ENCODE measurements at places on chromosomes 1 and 21. TPM values are rescaled to one million over a fixed set of nuclear protein-coding genes. Genes with fewer than 3 reads are reported as not detected.

DNA sequence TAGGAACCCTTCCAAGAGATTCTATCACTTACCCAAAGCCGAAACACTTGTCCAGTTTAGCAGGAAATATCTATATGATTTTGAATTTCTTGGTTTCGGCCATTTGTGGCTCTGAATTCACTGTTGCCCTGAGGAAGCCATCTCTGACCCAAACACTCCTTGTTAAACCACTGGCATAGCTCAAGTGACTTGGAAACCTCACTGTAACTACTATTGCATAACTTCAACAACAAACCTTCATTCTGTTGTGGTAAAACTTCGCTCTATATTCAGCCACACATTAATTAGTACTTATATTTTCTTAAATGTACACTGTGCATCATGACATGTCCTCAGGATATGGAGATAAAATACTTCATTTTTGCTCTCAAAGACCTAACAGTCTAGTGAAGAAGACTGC lies 63.2 kb downstream of the ST6GALNAC3 start:
- no peak for DNase-seq

GRCh38 chr1:15712168-15712567 lies 23.9 kb upstream of the SLC25A34 start:
- DNase-seq = no peak

Gene KCNT2
- total RNA-seq = not detected

Gene MTFR1L
- total RNA-seq = 54.4 TPM

GRCh38 chr1:2525920-2526823 lies at the start of gene PANK4:
PANK4 (minus strand) TSS chr1:2526596; CDS start chr1:2526587, 9 bp downstream.
- DNase-seq = peak; percentile 91

DNA sequence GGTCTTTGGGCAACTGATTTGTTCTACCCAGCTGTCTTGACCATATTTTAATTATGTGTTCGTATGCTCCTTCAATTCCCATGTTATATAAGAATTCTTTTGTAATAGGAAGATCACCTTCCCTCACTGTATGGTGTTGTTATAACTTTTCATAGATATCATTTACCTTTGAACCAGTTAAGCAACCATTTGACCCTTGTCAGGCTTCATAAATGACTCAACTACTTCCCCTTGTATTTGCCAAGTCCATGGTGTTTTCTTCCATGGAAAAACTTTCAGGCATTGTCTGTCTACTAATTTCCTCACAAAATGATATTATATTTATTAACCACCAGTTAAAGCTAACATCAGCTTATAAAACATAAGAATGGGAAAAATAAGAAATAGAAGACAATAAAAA lies 5.1 kb downstream of the BPNT1 start:
- no peak for DNase-seq

Measured in RPMI7951 (cell line).